Body of pancreas (tissue), 4 donors: ENCODE measurements at places on chromosomes 4 and X.

GRCh38 chr4:112560084-112560483, 44.1 kb upstream of the NEUROG2 start:
- DNase-seq: no peak

- DNase-seq: no peak
These were observed 33.9 kb downstream of the VSIG4 start for GRCh38 chrX:66005830-66006449.

- no peak for DNase-seq
These were observed 652.8 kb upstream of the NR3C2 start for GRCh38 chr4:149095001-149095400.

DNA sequence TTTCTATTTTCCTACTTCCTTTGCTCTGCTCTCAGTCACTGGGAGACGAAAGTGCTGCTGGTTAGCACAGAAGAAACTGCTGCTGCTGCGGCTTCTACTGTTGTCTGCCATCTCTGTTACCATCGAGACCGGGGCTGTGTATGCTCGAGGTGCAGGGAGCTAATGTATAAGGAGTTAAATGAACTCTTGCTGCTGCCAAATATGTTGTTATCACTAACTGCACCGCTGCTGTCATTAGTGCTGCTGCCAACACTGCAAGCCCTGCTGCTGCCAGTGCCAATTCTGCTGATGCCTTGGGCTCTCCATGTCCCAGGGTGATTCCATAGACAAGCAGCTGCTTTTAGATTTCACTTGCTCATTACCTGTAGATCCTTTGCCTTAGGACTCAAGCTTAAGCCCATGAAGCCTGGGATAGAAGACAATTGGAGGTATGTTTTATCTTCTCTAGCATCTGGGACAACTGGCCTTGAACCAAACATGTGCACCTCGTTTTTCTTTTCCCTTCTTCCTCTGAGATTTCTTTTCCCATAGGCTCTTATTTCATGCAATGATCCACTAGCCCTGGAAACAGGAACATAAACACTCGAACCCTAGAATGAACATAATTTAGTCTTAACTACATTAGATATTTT, 107.8 kb downstream of the CCSER1 start:
- peak; percentile 33 for DNase-seq

- DNase-seq: no peak
These were observed at the start of gene NOX1 for GRCh38 chrX:100874325-100874724. NOX1 (minus strand) TSS chrX:100874359; CDS start chrX:100874139, 220 bp downstream.

- no peak for DNase-seq
These were observed 207.5 kb downstream of the FAM47B start for GRCh38 chrX:35150052-35150451.

- no peak for DNase-seq
These were observed 192.9 kb upstream of the TBL1X start for GRCh38 chrX:9271789-9272525.

DNA sequence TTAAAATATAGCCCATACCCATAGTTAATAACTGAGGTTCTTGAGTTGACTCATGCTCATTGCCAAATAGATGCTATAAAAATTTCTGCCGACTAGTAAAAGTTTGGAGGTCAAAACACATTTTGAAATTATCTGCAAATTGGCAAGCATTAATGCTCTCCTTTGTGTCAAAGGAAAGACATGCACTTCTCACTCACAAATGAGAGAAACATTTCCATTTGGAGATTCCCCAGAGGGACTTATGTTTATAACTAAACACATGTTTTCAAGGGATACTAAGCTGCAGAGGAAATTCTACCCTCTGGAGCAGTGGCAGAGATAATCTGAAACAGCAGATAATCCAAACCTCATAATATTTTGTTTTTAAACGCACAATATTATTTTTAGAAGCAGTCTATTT, 45.7 kb upstream of the CCDC160 start:
- no peak for DNase-seq

DNA sequence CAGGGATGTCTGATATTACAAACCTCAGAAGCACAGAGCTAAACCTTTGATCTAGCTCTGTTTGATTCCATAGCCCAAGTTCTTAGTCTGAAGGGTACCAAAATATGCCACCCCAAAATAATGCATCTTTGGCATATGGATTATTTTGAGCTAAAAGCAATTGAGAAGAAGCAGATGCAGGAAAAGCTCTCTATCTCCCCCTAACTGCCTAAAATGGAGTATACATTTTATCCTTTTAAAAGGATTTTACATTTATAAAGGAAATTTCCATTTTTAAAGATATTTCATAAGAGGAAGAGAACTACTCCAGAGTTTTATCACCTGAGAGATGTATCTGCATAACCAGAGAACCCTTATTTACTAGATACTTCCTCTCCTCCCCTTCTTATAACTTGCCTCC, 158.7 kb downstream of the ZNF674 start:
- DNase-seq: no peak

DNA sequence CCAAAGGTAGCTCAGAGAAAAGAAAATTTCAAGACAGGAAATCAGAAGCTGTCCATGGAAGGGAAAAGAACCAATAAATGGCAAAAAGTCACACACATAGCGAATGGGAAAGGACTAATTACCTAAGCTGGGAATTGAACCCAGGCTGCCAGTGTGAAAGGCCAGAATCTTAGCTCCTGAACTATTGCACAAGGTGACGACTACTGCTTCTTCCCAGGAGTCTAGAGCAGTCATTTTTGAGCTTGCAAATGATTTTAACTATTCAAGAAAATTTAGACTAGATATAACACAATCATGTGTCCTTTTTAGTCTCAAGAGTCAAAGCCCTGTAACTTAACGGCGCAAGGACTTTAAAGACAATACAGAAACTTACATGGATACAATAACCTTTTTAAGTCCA, 34.1 kb upstream of the ZNF81 start:
- DNase-seq: peak; percentile 16

DNA sequence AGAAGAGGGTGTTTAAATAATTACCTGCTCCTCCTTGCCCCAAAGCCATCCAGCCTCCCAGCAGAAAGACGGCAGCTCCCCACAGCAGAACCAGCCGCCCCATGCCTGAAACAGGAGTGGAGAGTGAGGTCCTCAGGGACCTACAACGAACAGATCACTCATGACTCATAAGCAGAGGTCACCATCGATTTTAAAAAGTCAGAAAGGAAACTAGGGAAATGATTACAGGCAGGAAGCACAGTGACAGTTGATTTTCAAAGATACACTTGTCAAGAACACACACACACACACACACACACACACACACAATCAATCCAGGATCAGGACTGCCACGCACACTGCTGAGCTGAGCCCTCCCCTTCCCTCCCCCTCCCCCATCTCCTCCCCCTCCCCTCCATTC, at the start of gene CRLF2:
Gene CRLF2, minus strand, starts transcription at position 118 of the 400 bp plus-strand sequence. Its CDS starts 15 bp downstream, at position 103.
- DNase-seq: no peak

DNA sequence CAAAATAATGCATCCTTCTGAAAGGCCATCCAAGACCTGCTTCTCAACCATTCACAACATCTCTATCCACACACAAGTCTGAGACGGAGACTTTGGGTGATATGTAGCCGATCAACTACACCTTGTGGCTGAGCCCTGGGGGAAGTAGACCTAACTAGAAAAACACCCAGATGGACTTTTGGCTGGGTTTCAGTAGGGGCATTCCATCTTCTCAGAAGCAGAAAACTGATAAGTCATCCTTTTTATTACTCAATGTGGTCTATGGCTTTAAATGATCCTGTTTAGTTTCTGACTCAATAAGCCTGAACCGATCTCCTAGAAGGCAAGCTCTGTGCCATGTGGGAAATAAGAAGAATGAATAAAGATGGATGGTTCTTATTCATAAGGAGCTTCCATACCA, 82.5 kb upstream of the AFF2 start:
- no peak for DNase-seq

DNA sequence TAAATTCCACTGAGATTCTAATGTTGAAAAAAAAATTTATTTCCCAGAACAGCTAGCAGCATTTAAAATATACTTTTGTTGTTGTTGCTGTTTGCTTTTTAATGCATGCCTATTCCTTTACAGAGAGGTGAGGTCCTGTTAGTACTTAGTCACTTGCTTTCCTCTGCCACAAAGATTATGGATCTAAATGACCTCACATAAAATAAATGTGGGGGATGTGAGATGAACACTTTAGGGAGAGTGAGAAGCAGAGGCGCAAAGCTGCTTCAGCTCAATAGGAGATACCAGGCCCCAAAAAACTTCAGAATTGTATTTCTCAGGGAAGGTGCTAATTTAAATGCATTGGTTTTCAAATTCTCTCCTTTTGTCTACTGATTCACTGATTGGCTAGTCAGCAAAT, 4.0 kb downstream of the LDB2 start:
- DNase-seq: no peak
